Motor neuron (in vitro differentiated cells): ENCODE measurements at places on chromosomes 1 and 21. TPM values are rescaled to one million over a fixed set of nuclear protein-coding genes. Genes with fewer than 3 reads are reported as not detected.

SYNC gene
- 0.27 and 0.75 TPM in 2 replicates for total RNA-seq

PEAR1 gene
- 2.8 and 5.3 TPM in 2 replicates for total RNA-seq

TRMT1L gene
- total RNA-seq = 12.1 and 15.2 TPM in 2 replicates

PTGFRN gene
- 31.4 and 32.6 TPM in 2 replicates for total RNA-seq

CRABP2 gene
- 784 and 813 TPM in 2 replicates for total RNA-seq

INSRR gene
- total RNA-seq = 0.13 and 0.14 TPM in 2 replicates

DEPDC1 gene
- 0.64 and 0.82 TPM in 2 replicates for total RNA-seq

RGS2 gene
- 71.8 and 74.7 TPM in 2 replicates for total RNA-seq

UTS2 gene
- total RNA-seq = 0.63 and 1.2 TPM in 2 replicates

NTMT2 gene
- 0.54 TPM in 1 of 2 replicates, not detected in the other for total RNA-seq

- ATAC-seq = peak; percentile 6
Measured at GRCh38 chr1:43048601-43049011, 89.9 kb upstream of the SLC2A1 start.

GRCh38 chr1:225480825-225481434 is 53.1 kb upstream of the LBR start:
- no peak for ATAC-seq

DNA sequence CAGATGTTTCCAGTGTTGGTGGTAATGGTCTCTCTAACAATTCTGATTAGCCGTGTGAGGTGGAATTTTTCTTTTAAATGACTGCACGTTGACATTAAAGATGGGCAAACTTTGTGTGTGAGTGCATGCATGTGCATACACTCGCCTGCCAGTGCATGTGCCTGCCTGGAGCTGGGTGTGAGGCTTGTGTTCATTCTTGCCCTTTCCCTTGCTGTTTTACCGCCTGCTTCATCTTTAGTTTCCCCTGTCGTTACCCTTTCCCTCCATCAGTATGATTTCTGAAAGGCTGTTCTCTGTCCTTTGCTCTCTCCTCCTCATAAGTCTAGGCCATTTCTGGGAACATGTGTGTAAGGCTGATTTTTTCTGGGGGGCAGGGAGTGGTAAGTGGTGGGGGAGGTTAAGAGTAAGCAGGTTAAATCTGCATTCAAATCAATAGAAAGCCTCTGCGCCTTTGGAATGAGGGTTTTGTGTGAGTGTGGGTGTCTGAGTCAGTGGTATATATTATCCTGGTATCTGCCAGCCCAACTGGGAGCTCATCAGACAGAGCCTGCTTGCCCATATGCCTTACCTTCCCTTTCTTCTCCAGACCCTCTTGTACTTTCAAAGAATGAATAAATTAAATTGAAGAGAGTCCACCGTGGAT is 112.5 kb downstream of the PBX1 start:
- ATAC-seq = peak; percentile 74

DNA sequence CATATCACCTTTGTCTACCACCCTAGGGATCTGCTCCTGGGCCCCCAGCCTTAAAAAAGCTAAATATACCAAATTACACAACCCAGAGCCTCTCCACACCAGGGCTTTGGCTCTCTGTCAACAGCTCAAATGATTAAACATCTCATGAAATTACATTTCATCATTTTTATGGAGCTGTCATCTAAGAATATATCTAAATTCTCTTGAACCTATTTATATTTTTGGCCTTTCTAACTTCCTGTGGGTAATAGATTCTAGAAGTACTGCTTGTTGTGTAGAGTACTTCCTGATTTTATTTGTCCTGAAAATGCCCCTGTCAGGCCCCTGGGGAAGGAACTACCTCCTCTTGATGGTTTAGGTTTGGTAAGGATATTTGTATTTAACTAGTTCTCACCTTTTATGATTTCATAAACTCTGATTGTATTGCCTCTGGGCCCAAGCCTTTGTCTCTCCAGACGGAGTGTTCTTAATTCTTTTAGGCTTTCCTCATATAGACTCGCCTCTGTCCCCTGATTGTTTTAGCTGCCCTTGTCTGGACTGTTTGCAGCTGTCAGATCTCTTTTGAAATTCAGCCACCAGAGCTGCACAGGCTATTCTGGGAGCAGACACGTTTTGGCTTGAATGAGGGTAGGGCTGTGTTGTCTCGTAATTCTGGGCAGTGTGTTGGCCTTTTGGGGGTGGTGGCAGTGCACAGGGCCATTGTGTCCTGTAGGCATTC is 16.6 kb downstream of the MYOG start:
- ATAC-seq = peak; percentile 79

GRCh38 chr1:72435025-72435424 is 152.7 kb upstream of the NEGR1 start:
- peak; percentile 91 for ATAC-seq

DNA sequence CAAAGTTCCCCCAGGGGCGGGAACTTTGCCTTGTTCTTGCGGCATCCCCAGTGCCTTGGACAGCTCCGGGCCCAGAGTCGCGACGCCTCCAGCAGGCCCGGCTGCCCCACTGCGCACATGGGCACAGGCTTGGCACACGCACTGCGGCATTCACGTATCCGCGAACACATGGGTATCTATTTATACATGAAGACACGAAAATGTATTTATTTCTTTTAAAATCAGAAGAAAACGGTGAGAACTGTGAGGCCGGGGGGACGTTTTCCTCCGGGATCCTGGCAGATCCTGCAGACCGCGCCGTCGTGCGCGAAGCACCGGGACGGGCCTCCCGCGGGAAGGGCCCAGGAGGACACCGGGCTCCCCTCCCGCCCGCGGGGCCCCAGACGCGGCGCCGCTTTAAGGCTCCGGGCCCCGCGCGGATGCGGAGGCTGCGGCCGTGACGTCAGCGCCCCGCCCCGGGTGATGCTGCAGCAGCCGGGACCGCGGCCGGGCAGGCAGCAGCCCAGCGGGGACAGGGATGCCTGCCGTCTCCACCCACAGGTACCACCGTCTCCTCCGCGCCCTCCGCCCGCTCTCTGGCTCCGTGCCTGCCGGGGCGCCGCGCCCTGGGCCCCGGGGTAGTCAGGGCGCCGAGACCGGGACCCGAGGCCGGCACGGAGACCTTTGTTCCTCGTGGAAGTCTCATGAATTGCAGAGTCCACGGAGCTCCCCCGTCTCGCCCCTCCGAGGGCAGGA is at the start of gene SLC45A1:
SLC45A1 (plus strand) TSS at position 468 of the 735 bp plus-strand sequence. CDS start 6,216 bp downstream, outside the sequence.
- peak; percentile 84 for ATAC-seq

DNA sequence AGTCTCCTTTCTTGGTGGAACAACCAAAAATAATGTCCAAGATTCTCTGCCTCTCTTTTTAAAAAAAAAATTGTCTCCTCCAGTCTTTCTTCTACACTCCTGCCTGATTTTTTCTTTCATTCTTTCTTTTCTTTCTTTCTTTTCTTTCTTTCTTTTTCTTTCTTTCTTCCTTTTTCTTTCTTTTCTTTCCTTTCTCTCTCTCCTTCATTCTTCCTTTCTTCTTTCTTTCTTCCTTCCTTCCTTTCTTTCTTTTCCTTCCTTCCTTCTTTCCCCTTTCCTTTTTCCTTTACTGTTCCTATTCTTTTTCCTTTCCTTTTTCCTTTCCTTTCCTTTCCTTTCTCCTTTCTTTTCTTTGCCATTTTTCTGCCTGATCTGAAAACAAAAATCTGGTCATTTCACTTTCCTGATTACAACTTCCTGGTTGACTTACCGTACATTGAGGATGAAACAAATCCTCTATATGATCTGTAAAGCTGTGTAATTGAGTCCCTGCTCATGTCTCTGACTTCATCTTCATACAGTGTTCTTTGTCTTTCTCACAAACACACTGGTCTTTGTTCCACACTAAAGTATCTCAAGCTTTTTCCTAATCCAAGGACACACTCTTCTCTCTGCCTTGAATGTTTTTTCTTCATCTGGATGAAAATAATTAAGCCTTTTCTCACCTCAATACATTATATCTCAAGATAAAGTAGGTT is 6.1 kb upstream of the KRTAP23-1 start:
- ATAC-seq = no peak

DNA sequence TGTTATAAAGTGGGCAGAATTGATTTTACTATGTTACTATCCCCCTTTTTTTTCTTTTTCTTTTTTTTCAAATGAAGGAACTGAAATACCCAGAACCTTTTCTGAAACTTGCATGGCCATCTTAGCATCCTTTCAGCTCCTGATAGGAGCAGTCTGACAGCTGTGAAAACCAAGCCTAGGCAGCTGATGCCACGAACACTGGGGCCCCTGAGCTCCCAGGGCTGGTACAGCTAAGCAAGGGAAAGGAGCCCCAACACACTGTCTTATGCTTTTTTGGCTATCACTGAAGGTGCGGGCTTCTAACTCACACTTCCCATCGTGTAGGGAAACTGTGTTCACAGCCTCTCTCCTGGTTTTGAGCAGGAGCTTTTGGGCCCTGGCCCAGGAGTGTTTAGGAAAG is 23.0 kb upstream of the CAMK1G start:
- ATAC-seq = no peak

DNA sequence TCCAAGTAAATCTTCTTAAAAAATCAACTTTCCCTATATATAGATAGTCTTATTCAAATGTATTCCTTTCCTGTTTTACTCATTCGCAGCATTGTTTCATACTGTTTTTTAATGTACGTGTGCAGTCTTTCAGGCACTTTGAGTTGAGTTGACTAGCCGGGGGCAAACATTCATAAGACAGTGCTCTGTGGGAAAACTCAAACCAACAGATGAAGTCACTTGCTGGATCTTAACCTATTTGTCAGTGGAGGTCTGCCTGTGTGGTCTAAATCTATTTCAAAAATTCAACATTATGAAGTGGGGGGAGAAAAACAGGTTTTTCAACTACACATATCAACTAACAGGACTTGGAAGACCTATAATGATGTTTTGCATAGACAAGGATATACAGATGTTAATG is 6.2 kb downstream of the HSD11B1 start:
- ATAC-seq = no peak

DNA sequence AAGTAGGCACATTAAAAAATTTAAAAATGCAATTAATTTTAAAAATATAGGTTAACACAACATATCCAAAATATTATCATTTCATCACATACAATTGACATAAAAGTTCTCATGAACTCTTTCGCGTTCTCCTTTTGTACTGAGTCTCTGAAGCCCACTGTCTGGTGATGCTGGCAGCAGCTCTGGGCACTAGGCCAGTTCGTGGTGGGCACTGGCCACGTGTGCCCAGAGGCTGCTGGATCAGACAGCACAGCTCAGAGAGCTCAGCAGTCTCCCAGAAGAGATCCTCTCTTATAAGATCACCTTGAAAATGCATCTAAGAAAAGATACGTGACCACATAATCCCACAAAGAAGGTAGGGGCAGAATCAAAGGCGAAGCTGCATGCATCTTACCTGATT is 9.9 kb downstream of the CEP104 start:
- no peak for ATAC-seq

GRCh38 chr1:210233495-210234328 is 1.1 kb downstream of the SERTAD4 start:
- ATAC-seq = peak; percentile 34

DNA sequence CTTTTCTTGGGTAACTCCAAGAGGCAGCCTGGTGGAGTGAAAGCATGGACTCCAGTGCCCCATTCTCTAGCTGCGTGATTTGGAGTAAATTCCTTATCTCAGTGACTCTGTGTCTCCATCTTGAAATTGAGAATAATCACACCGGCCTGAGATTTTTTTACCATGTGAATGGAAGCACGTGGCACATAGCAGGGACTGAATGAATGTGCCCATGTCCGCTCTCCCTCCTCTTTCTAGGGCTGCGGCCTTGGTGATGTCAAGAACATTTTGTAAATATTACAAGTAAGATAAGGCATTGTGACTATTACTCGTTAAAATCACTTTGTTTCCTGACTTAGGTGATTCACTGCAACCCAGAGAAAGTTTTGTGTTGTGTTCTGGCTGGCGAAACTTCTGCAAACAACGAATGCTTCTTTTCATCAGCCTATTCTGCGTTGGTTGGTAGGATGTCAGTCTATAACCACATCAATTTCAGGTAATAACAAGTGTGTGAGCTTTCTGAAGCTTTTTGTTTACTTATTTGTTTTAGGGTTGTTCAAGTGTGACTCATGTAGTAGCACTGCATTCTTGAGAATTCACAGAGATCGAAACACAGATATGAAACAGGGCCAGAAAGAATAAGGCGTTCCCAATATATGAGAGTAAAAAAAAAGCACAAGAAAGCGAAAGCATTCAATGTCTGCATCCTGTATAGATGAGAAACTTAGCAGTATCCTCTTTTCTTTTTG is 135.7 kb upstream of the SLC45A1 start:
- ATAC-seq = no peak

- ATAC-seq = no peak
Measured at GRCh38 chr1:39501666-39502065, 10.2 kb downstream of the BMP8A start.

GRCh38 chr1:97254731-97255463 is 533.3 kb downstream of the PTBP2 start:
- ATAC-seq = no peak

DNA sequence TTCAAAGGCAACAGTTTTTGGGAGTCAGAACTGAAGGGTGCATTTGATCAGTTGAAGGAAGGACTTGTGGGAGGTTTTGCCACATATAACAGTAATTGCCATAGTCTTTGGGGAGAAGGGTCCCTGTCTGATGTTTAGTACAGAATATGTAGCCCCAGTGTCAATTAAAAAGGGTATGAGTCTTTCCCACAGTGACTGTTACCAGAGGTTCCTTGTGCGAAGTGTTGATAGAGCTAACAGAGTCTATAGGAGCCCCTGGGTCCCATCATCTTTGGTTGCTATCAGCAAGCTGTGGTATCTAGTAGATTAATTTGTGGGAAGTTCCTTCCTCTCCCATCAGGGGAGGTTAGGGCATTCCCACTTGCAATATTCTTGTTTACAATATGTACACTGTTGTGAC is 329.2 kb downstream of the PTPRU start:
- ATAC-seq = no peak

DNA sequence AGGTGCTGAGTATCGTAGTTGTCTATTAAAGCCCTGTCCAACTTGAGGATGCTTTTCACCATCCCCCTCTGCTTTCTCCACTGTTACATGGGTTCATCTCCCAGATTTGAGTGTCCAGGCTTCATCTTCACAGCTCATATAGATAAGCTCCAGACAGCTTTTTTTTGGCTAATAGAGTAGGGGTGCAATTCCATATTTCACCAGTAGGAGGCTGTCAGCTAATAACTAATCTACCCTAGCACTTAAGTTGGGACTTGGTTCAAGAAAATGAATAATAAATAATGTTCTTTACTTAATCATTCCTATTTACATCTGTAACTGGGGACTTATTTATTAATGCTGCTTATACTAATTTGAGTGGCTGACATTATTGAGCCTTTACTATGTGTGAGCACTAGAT is 124.5 kb downstream of the IGSF21 start:
- ATAC-seq = no peak

GRCh38 chr1:28392027-28392652 is 22.6 kb downstream of the PHACTR4 start:
- no peak for ATAC-seq

DNA sequence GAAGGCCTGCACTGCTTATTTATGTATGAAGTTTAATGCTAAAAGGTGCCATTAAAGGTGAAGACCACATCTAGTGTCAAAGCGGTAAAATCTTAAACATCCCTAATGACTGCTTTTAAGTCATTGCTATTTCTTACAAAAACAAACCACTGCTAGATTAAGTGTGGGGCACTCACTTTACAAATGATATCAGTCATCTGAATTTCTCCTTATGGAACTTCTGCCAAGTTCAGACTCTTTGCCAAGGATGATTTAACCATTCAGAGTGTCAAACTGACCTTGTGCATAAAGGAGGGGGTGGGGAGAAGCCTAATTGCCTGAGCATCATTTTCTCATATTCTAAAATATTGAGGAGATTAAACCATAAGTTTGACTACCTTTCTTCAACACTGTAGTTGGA is 271.5 kb downstream of the TGFB2 start:
- no peak for ATAC-seq

- ATAC-seq = no peak
Measured at GRCh38 chr1:25821112-25821476, 1.3 kb downstream of the MTFR1L start.
